ENCODE measurements at places on chromosomes 7 and 10.

DNA sequence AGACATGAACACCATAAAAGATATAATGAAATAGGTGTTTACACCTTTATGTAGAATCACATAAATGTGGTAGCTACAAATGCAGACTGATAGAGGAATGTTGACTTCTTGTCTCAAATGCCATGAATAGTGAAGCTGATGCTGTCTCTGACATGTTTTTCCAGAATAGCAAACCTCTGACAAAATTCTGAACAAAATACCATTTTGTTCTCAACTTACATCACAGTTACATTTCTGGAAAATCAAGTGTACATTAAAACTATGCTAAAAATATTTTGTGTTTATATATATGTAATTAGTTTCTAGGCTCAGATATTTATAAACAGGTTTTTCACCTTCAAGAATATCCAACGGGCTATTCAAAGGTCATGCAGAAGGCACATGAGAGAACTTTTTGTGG is 16.8 kb upstream of the PTPN12 start:
- DNase-seq = no peak

GRCh38 chr7:141431140-141431479 is 120.1 kb upstream of the AGK start:
- no peak for DNase-seq

DNA sequence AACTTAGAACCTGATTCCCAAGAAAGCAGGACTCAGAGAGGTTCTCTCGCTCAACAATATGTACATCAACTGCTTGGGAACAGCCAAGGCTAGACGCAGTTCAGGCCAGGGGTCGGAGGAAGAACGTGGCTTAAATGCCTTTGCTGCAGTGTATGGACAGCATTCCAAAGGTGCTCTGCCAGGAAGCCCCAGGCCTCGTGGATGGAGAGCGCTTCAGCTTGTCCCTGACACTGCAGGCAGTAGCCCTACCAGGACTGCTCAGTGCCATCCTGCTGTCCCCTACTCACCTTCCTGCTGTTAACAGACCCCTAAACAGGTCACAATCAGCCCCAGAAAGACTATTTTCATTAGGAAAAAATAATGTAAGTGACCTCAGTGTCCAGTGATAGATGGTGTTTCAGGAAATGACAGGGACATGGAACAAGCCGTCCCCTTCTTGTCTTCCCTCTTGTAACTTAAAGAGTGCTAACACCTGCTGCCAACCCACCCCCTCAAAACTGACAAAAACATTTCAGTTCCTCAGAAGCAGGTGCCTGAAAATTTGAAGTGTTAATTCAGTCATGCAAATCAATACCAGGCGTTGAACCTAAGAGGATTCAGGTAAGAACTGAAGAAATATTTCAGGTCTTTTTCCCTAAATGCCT is 16.5 kb downstream of the CREB3L2 start:
- no peak for DNase-seq

GRCh38 chr10:8600192-8600591 is 545.7 kb downstream of the GATA3 start:
- DNase-seq = no peak

GRCh38 chr10:29517352-29517923 is 117.3 kb downstream of the SVIL start:
- DNase-seq = no peak

DNA sequence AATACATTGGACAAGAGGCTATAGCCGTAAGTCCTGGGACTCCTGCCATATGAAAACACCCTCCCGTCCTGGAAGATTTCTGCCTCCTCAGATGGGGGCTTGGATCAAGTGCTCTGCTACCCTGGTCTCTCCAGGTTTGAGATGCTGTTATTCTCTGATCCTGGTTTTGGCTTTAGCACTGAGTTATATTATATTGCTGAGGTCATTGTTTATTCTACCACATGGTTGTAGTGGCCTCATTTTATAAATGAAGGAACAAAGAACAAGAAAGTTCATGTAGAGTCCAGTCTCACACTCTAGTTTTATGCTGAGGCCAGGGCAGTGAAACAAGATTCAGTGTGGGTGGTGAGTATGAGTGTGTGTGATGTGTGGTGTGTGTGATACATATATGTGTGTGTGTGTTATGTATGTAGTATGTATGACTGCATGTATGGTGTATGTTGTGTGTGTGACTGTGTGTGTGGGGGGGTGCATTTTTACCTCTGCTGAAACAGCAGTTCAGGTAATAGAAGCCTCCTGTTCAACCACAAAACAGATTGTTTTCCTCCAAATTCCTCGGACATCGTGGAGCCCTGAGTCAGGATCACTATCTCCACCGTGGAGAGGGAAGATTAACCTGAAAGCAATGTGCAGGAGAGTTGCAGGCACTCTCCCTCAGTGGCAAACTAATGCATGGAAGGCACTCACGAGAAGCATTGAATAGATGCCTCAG is 80.7 kb downstream of the C7orf25 start:
- peak; percentile 30 for DNase-seq

- DNase-seq = no peak
Measured at GRCh38 chr10:49761789-49762565, at the start of gene OGDHL. OGDHL (minus strand) TSS chr10:49762323; CDS start chr10:49758592, 3,731 bp downstream.

DNA sequence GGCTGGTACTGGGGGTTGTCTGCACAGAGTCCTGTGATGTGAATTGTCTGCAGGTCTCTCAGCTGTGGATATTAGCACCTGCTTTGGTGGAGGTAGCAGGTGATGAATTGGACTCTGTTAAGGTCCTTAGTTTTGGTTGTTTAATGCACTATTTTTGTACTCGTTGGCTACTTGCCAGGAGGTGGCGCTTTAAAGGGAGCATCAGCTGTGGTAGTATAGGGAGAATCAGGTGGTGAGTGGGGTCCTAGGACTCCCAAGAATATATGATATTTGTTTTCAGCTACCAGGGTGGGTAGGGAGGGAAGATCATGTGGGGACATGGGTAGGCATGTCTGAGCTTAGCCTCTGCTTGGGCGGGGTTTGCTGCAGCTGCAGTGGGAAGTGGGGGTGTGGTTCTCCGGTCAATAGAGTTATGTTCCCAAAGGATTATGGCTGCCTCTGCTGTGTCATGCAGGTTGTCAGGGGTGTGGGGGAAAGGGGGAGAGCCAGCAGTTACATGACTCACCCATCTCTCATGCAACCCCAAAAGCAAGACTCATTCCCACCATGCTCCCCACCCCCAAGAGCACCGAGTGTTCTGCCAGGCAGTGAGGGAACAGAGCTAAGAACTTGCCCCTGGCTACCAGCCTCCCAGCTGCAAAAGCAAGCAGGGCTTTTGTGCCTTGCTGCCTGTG is 53.7 kb upstream of the ZNF273 start:
- no peak for DNase-seq

- DNase-seq = no peak
Measured at GRCh38 chr7:158885624-158886023, 29.3 kb downstream of the DYNC2I1 start.

DNA sequence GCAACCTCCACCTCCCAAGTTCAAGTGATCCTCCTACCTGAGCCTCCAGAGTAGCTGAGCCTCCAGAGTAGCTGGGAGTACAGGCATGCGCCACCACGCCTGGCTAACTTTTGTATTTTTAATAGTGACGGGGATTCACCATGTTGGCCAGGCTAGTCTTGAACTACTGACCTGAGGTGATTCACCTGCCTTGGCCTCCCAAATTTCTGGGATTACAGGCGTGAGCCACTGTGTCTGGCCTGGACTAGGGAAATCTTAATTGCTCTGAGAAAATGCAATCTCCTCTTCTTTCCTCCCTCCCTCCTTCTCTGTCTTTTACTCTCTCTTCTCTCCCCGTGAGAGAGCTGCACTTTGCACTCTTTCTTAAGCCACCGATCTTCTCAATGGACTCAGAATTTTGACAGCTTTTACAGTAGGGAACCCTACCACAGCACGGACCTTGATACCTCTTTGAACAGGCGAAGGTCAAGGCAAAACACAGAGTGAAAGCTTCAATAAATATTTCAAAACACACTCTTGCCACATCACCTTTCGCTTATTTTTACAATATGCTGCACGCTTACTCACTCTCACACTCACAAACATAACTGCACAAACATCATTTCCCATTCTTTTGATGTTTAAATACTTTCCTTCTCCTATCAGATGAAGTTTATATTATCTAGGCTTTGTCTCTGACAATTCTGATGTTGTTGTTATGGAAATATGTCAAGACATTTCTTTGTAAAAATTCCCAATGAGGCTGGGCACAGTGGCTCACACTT is 173.4 kb upstream of the NRP1 start:
- no peak for DNase-seq

- DNase-seq = no peak
Measured at GRCh38 chr10:114520453-114520852, 116.2 kb upstream of the AFAP1L2 start.

DNA sequence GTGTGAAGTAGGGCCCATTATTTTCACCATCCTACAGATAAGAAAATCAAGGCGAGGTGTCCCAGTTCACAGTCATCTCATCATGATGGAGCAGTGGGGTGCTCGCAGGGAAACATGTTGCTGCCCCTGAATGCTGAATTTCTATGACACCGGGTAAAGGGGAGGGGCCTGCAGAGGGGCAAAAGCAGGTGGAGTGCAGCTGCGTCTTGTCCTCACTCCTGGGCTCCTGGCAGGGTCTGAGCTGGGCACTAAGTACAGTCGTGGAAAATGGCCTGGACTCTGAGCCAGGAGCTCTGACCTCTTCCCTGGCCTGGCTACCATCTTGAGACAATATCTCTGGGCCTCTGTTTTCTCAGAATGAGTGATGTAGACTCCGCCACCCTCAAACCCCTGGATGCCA is 253.1 kb upstream of the PITRM1 start:
- no peak for DNase-seq

GRCh38 chr10:74677951-74678350 is 148.4 kb upstream of the KAT6B start:
- no peak for DNase-seq

DNA sequence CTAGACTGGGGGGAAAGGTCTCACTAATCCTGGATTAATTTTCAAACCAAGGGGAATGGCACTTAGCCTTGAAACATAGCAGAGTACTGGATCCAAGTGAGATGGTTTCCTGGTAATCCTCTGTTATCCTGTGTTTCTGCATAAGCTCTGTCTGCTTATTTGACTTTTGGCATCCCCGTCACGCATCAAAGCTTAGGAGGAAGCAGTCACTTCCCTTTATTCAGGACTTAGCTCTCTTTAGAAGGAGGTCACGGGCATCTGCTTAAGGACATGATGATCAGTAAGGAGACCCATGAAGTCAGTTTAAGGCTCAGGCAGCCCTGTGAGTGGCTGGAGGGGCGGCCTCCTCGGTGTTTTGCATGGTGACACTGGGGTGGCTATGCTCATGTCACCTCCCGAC is 30.0 kb downstream of the TSPAN15 start:
- DNase-seq = no peak

- DNase-seq = no peak
Measured at GRCh38 chr7:36208426-36208825, 55.4 kb downstream of the EEPD1 start.

GRCh38 chr10:98429320-98430072 is 14.5 kb upstream of the PYROXD2 start:
- no peak for DNase-seq

- DNase-seq = no peak
Measured at GRCh38 chr10:80709866-80710265, 172.2 kb downstream of the SH2D4B start.

- no peak for DNase-seq
Measured at GRCh38 chr10:126013489-126014281, 117.3 kb downstream of the FANK1 start.

GRCh38 chr10:87716348-87716670 is 56.6 kb downstream of the PAPSS2 start:
- DNase-seq = no peak

DNA sequence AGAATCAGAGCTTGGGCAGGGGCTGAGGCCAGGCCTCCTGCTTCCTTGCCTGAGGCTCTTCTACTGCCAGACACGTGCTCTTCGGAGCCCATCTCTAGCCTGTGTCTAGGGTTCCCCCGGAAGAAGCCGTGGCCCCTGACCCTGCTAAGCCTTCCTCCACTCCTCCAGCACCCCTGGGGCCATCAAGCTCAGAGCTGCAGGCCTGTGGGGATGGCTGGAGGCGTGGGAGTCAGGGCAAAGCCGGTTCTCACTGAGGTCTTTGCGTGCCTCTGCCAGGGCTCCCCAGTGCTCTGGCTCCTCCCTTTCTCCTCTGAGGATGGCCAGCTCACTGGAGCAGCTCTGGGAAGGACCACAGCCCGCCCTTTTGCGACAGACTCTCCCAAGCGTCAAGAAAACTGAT is 34.4 kb downstream of the GHRHR start:
- DNase-seq = no peak

GRCh38 chr10:70458329-70459060 is 17.0 kb upstream of the NODAL start:
- peak; percentile 18 for DNase-seq

DNA sequence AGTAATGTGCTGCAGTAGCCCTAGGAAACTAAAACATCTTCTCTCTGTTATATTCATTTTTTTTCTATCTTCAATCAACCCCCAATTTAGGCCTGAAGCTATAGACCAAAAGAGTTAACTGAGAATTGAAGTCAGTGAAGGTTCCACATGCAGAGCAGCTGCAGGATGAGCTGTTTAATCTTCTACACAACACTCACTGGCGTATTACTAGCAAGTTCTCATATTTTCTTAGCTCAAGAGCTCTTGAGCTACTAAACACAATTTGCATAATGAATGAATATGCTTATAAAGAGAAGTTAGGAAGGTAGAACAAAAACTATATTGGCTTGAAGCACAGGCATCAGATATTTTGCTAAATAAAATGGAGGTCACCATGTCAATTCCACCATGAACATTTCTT is 41.2 kb upstream of the GPR22 start:
- DNase-seq = no peak

All from foreskin melanocyte (primary cell).